ENCODE measurements at places on chromosomes 7 and 10.

DNA sequence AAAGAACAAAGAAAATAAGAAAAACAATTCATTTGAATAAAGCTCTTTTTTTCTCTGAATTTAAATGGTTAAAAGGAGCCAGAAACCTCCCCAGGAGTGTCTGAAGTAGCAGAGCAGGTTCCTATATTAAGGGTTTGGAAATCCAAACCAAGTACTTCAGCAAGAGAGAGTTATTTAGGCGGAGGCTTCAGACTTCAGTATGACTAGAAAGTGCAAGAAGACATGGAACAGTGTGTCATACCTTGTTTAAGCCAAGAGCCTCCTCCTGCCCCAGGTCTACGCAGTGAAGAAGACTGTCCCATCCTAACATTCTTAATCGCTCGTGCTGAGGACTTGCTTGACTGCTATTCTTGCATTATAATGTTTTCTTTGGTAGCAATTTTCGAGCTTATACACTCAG, 51.3 kb downstream of the ODAD2 start:
- DNase-seq = no peak

GRCh38 chr10:112361951-112362751, 11.8 kb upstream of the ACSL5 start:
- no peak for DNase-seq

DNA sequence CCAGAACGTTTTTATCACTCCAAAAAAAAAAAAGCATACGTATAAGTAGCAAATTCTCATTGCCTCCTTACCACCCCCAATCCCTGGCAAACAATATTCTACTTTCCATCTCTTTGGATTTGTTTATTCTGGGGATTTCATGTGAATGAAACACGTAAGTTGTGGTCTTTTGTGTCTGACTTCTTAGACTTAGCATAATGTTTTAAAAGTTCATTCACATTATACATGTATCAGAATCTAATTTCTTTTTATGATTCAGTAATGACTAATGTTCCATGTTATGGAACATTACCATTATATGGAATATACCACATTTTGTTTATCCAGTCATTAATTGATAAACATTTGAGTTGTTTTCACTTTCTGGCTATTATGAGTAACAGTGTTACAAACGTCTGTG, 12.5 kb upstream of the KLHL7 start:
- DNase-seq = no peak

- DNase-seq = no peak
Measured at GRCh38 chr10:17407047-17407446, 47.3 kb downstream of the ST8SIA6 start.

DNA sequence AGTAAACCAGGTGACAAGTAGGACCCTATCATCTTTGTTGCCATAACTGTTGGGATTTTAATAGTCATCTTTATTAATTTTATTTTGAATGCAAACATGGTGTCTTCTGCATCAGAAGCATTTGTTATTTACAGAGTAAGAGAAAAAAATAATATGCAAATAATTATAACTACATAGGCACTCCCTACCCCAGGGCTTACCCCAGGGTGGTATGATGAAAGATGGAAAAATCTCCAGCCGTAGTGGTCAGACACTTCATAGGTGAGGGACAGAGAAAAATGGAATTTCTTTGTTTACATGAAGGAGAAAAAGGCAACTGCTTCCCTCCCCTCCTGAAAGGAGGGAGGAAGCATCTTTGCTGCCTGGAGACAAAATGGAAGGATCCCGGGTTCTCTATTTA, 29.7 kb downstream of the STOX1 start:
- DNase-seq = no peak

DNA sequence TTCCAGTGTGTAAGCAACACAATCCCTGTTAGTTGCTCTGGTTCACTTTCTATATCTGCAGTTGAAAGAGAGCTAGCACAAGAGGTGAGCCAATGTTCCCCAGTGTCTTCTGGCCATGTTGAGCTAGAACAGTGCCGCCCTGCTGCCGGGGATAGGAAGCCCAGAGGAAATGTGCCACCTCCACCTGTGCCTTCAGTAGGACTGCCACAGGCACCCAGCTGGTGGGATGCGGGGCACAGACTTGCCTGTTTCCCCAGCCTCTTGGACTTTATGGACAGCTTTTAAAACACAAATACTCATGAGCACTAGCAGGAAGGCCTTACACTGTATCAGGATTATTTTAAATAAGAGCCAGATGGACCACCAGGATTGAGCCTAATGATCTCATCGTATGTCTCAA, 234.5 kb upstream of the COBL start:
- no peak for DNase-seq

DNA sequence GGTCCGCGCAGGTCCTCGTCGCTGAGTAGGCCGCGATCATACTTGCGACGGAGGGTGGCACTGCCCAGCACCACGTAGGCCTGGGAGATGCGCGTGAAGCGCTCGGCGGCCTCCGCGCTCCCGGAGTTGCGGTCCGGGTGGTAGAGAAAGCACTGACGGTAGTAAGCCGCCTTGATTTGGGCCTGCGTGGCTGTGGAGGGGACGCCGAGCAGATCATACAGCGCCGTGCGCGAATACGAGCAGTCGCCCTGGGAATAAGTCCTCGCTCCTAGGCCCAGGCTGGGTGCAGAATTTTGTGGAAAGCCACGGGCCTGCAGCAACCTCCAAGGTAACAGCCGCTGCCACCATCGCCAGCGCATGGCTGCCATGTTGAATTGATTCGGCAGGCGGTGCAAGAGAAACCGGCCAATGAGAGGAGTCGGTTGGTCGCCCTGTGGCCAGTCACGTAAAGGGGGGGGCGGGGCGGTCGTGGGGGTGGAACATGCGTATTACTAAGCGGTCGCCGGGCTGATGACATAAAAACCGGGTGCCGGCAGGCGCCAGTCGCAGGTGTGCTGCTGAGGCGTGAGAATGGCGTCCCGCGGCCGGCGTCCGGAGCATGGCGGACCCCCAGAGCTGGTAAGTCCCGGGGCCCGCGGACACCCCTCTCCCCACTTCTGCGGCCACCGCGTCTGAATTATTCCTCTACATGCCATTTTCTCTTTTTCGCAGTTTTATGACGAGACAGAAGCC, at the start of the genes BUD23 and DNAJC30:
Gene BUD23 (plus strand): TSS at position 542 of the 732 bp plus-strand sequence. CDS start 29 bp downstream, at position 571.
Gene DNAJC30 (minus strand): TSS at position 398 of the 732 bp plus-strand sequence. CDS start 30 bp downstream, at position 368.
- DNase-seq = peak; percentile 96

DNA sequence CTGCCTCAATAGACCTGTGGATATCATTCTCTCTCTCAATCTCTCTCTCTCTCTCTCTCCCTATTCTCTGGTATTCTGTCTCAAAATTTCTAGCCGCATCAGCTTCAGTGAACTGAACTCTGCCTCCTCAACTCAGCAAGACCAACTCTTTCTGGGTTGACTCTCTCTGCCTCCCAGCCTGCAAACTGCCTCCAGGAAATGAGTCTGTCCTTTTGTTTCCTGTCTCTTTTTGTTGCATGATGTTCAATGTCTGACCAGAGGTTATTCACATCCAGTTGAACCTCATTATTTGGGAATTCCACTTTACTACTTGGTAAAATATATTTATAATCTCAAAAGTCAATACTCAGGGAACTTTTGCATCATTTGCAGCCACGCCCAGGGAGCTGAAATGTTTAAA, 682.7 kb upstream of the FZD8 start:
- DNase-seq = no peak

DNA sequence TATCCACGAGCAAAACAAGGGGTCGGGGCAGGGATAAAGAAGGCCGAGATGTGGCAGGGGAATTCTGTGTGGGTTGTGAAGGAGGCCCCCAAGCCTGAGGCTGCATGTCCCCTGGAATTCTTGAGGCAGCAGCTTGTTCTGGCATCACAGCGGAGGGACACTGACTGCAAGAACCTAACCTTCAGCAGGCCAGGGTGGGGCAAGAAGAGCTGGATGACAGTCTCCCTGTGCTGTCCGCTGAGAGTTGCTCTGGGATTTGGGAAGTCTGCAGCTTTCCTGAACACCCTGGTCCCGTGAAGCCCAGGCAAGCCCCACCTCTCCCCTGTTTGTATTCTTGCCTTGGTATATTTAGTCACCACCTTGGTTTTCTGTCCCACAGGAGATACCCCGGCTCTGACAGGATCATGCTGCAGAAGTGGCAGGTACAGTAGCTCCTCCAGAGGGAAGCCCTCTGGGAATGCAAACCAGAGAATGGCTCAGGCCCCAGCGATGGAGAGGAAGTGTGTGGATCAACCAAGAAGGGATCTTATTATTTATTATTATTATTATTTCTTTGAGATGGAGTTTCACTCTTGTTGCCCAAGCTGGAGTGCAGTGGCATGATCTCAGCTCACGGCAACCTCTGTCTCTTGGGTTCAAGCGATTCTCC, 1.9 kb upstream of the LRRC18 start:
- DNase-seq = no peak

DNA sequence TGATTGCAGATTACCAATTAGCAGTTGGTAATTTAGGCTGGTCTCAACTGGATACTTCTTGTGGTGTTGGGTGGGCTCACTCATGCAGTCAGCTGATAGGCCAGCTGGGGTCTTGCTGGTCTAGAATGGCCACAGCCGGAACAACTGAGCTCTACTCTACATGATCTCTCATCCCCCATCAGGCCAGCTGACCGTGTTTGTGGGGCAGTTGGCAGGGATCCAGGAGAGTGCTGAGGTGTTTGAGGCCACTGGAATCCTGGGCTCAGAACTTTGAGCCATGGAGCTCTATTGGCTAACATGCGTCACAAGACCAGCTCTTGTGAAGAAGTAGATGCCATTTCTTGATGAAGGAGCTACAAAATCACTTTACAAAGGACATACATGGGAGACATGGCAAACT, 242.4 kb downstream of the GFRA1 start:
- no peak for DNase-seq

DNA sequence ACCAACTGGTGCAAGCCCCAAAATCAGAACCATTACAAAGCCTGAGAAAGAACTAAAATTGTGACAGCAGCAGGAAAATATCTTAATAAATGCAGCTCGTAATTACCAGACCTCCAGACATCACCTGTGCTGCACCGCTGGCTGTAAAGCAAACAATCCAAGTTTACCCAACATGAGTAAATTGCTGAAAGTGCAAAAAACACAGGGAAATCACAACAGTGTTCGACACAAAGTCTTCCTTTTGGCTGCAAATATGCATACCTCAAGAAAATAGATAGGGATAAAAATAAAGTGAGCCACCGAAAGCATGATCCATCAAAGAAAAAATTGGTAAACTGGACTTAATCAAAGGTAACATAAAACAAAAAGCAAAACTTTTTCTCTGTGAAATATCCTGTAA, 101.7 kb downstream of the SLC16A9 start:
- DNase-seq = no peak

GRCh38 chr7:82194016-82194643, 249.4 kb downstream of the CACNA2D1 start:
- no peak for DNase-seq

GRCh38 chr7:24763303-24763901, 6.1 kb upstream of the GSDME start:
- DNase-seq = no peak

- DNase-seq = no peak
Measured at GRCh38 chr10:2392145-2392812, 655.0 kb upstream of the ADARB2 start.

DNA sequence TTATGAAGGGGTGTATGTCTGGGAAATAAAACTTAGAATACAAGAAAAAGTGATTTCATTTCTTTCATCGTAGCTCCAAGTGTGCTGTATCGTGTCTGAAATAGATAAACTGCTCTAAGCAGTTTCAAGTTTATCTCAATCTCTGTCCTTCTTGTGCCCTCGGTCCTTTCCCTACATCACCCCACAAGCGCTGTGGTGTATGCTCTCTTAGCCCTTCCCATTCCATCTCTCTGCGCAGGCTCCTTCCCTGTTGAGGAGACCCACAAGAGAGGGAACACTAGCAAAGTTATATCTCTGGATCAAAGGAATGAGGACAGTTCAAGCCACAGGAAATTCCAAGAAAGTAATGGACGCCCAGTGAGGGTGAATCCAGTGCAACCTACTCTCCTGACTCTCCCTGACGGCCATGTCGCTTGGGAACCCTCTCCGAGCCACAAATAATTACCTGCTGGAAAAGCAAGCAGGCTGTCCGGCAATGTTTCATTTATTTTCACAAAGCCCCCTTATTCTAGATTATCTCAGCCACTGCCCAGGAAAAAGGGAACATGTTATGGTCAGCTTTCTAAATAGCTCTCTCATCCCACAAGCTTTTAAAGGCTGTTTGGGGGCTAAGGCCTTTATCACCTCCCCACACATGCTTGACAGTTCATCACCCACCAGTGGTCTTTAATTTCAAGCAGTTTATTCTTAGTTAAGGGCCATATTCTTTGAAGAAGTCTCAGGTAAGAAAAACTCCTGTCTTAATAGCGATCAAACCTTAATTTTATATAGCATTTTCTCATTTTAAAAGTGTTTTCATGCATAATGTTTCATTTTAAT, 34.8 kb downstream of the LRRC4 start:
- DNase-seq = no peak

GRCh38 chr10:126072622-126073021, 176.3 kb downstream of the FANK1 start:
- no peak for DNase-seq

Data from stimulated activated CD4-positive, alpha-beta T cell treated with anti-CD3 and anti-CD28 coated beads, Interleukin-12 subunit alpha, Interleukin-12 subunit beta, amount 100 ng/mL, for 48 hours (primary cell).